ENCODE measurements at places on chromosomes 7 and 10.
A peak's percentile ranks its signal among the peaks of the same experiment; 100 is the strongest.

DNA sequence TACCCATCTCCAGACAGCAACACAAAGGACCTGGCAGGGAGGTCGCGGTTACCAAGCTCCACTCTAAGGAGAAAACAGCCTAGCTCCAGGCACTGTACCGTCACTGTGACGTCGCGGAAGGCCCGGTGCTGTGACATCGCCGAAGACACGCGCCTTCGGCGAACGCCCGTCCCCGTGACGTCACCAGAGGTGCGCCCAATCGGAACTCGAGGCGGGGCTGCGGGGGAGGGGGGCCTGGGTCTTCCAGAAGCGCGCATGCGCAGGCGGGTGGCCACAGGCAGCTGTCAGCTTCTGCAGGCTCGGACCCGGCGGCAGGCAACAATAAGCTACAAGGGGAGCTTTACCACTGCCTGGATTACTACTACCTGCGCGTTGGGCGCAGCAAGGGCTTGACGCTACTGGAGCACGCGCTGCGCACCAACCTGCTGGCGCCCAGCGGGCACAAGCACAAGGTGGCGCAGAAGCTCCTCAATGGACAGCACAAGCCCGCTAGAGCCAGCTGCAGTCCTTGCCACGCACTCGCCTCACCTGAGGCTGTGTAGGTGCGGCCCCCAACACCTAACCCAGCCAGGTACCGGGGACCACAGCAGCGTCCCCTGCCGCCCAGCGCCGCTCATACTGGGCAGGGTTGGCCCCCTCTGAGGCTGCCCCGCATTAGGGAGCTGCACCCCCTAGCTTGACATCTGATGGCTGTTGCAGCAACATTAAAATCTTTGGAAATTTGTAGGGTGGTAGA lies 208.4 kb downstream of the TPST1 start:
- peak; percentile 86 for DNase-seq

DNA sequence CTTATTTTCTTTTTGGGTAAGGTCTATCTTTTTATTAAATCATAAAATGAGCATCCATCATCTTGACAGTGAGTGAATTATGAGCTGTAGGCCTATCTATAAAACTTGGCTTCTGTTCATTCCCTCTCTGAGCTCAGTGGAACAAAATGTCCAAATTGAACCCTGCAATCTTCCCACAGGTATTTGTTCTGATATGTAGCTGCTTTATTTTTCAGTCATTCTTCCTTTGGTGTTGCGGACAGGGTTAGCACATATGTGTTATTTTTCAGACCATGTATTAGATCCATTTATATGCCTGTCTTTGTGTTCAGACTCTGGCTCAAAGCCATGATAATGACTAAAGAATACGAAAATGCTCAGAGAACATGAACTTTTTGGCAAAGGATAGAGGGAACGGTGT lies 201.6 kb upstream of the KIAA1217 start:
- no peak for DNase-seq

DNA sequence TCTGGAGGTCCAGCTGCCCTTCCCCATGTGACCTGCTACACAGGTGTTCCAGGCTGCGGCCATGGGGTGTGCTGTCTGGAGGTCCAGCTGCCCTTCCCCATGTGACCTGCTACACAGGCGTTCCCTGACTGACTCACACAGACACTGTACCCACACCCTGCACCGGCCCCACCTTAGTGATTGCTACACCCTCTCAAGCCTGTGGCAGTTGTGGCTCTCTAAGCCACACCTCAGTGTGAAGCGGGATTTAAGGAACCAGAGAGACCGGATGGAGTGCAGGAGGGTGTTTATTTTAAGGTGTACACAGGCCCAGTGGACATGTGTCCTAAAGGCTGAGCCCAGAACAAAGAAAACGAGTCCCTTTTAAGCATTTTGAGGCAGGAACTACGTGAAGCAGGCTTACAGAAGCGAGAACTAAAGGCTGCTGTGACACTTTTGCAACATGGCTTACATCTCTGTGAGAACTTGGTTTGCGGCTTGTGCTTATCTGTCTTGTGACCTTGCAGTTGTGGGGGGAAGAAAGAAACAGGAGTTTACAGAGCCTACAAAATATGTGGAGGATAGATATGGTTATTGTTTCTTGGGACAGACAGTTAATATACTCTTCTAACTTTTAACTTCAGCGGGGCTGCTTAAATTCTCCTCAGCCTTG lies 326.4 kb downstream of the PAXIP1 start:
- peak; percentile 25 for DNase-seq

GRCh38 chr7:99155211-99155610 lies 11.3 kb upstream of the SMURF1 start:
- DNase-seq: no peak

DNA sequence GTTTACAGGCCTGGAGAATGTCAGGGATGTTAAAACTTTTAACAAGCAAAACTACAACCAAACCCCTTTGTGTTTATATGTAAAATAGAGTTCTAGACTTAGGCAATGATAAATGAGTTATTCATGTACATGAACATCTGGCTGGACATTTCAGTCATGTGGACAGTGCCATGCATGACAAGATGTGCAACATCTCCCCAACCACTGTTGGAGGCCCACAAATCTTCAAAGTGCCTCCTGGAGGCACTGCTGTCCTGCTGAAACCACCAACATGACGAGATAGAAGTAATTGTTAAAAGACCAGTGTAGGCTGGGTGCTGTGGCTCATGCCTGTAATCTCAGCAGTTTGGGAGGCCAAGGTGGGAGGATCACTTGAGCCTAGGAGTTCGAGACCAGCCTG lies 18.4 kb downstream of the PPIA start:
- peak; percentile 42 for DNase-seq

- no peak for DNase-seq
These were observed 477.8 kb downstream of the TFEC start for GRCh38 chr7:115552766-115553165.

DNA sequence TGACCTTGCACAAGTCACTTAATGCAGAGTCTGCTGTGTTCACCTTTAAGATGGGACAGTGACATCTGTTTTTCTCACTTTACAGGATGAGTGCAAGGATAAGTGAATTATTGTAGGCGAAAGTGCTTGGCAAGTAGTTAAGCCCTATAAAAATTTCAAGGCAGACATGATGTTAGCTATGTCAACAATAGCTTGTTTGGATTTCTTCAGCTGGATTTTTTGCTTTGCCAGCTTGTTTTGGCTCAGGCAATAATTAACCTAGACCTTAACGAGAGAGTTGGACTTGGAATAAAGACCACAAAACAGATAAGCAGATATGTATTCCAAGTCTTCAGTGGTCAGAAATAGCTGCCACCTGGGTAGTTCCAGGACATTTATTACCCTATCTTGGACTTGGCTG lies 255.2 kb downstream of the ARL4A start:
- no peak for DNase-seq

- DNase-seq: no peak
These were observed 57.1 kb downstream of the STK17A start for GRCh38 chr7:43639858-43640491.

DNA sequence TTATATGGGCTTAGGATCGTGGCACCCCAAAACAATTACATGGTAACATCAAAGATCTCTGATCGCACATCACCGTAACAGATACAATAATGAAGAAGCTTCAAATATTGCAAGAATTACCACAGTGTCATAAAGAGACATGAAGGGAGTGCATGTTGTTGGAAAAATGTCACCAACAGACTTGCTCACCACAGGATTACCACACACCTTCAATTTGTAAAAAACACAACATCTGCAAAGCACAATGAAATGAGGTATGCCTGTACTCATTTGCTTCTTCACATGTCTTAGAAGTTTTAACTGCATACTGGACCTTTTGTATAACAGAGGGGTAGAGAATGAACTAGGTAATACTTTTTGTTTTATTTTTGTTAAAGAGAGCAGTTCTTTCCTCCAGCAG lies 96.6 kb downstream of the TPST1 start:
- DNase-seq: no peak

GRCh38 chr7:92697414-92697813 lies 107.2 kb upstream of the FAM133B start:
- no peak for DNase-seq

DNA sequence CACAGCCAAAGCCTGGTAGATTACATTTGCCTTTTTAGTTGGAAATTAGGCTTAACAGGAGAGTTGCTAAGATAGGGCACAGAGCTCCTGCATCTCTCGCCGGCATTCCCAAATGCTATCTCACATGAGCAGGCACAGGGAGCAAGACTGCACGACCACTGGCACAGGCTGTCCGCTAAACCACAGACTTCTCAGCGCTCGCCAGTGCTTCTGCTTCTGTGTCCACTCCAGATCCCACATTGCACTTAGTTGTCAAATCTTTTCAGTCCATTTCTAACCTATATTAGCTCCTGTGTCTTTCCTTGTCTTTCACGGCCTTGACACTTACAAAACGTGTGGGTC lies 138.9 kb downstream of the EGFR start:
- DNase-seq: no peak

- DNase-seq: no peak
These were observed 175.2 kb upstream of the ASAH2 start for GRCh38 chr10:50426485-50426884.

DNA sequence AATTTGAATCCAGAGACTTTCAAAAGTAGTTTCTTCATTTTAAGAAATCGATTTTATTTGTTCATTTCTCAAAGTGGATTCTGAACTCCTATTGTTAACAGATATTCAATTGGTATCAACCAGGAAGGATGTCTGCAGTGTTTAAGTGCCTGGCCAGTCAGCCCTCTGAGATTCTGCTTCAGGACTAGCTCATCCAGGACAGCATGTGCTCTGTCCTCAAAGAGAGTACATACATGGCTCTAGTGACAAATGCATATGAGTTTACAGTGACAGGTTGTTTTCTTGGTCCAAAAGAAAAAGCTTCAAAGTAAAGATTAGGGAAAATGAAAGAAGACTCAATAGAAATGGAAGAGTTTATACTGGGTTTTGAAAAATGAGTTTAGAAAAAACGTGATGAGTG lies 8.4 kb upstream of the PTN start:
- no peak for DNase-seq

GRCh38 chr7:19114551-19114855 lies 2.9 kb downstream of the TWIST1 start:
- no peak for DNase-seq

DNA sequence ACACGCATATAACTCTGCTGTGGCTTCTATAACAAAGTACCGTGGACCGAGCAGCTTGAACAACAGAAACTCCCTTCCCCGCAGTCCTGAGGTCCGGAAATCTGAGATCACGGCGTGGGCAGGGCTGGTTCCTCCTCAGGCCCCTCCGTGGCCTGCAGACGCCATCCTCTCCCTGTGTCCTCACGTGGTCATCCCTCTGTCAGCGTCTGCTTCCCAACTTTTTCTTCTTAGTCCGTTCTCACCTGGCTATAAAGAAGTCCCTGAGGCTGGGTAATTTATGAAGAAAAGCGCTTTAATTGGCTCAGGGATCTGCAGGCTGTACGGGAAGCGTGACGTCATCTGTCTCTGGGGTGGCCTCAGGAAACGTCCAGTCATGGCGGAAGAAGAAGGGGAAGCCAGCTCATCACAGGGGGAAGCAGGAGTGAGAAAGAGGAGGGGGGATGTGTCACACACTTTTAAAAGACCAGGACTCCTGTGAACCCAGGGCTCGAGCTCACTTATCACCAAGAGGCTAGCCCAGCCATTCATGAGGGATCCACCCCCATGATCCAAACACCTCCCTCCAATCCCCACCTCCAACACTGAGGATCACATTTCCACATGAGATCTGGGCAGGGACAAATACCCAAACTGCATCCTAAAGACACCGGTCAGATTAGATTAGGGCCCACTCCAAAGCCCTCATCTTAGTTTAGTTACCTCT lies 91.2 kb upstream of the INSIG1 start:
- peak; percentile 90 for DNase-seq

GRCh38 chr10:11698691-11699549 lies 43.3 kb upstream of the ECHDC3 start:
- DNase-seq: no peak

DNA sequence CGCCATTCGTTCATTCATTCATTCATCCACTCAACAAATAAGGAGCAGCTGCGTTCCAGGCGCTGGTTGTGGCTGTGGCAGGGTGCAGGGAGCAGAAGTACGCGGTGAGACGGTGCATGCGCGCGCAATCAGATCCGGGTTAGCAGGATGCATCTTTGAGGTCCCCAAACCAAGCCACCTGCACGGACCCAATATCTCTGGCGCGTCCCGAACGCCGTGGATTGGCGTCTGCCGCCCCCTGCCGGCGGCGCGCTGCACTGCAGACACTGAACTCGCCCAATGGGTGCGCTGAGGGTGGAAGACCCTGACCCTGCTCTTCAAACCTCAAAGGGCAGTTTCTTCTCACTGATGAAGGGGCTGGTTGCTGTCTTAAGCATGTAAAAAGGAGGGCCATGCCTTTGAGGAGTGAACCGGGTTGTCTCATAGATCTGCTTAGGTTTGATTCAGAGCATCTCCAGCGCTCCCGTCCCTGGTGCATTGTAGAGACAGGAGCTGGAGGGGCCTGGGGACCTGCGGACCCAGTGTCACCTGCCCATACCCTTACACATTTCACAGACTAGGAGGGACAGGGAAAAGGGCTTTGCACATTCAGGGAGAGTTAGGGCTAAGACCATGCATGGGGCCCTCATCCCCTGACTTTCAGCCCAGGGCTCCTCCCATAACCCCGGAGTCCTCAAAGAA lies 102.5 kb downstream of the RAMP3 start:
- DNase-seq: peak; percentile 76

DNA sequence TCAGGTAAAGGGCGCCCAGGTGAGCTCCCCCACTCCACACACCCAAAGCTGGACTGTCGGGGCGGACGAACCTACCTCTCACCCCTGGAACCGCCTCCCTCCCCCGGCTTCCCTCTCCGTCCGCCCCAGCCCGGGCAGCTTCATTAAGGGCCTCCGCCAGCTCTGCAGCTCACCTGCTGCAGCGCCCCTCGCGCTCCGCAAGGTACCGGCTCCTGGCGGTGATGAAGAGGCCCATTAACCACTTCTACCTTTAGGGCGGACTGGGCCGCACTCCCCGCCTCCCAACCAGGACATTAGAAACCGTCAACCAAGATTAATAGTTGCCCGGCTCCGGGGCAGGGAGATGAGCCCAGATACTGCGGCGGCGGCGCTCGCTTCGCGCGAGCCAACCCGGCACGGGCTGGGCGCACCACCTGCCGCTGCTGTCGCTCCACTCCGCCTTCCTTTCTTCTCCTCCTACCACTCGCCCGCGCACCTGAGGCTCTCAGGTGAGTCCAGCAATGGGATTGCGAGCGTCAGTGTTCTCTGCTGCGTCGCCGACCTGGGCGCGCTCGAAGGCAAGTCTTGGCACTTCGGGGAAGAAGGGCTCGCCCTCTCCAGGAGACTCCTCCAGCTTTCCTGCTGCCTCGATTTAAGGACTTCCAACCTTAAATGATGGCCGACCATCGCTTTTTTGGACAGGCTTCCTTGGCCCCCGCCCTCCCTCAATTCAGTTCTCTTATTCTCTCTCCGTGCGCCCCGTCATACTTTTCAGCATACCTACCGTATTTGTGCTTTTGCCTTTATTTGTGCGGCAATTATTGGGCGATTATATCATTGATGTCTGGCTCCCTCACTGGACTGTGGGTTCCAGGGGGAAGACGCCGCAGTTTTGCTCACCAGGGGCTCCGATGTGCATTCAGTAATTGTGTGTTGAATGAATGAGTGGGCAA lies 13.6 kb upstream of the KAZALD1 start:
- DNase-seq: no peak

DNA sequence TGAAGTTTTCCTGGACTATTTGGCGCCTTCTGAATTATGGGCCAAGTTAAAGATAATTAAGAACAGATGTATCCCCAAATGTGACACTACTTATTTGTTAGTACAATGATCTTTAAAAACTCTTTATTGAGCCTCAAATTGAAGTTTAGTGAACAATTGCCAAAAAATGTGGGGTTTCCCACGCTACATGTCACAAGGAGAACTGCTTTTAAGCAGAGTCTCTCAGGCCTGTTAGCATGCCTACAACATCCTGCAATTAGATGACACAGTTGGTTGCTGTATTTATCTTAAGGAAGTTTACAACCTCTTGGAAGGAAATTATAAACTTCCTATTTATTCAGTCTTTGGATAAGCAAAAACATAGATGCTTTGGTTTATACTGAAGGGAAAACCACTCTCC lies 733.0 kb downstream of the TNS3 start:
- no peak for DNase-seq
